Stimulated activated CD8-positive, alpha-beta memory T cell treated with anti-CD3 and anti-CD28 coated beads, Interleukin-12 subunit alpha, Interleukin-12 subunit beta, amount 100 ng/mL, for 1 hour (primary cell): ENCODE measurements at places on chromosomes 4 and X.

DNA sequence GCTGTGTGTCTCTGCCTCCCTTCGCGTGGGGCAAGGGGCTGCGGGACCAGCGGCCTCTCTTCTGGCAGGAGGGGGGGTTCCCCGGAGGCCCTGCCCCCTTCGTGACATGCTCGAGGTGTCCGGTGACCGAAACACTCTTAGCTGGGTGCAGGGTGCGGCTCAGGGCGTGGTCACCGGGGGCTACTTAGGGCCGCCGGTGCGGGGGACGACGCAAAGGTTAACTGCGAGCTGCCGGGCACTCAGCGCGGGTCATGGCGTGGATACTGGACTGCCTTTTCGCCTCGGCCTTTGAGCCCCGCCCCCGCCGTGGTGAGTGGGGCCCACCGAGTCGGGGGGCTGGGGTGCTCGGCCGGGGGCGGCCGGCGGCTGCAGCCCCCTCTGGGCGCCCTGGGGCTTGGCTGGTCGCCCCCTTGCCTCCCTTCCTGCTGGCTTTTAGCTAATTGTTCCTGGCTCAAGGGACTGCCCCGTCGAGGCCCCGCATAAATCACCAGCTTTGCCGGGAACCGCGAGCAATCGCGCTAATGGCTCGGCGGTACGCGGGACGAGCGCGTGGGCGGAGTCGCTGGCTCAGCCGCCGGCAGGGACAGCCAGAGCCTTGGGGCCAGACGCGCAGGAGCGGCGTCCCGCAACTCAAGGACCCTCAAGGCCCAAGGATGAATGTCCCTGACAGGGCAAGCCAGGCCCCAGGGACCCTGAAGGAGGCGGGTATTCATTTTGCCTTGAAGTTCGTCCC, at the start of gene ARHGAP36:
Gene ARHGAP36 (plus strand): TSS at position 211 of the 733 bp plus-strand sequence. CDS start 23,320 bp downstream, outside the sequence.
- DNase-seq = no peak

- no peak for DNase-seq
Observed at GRCh38 chr4:121380776-121381462, at the start of gene QRFPR. TSS of gene QRFPR (minus strand) at chr4:121381018. CDS start at chr4:121380647, 371 bp downstream.

DNA sequence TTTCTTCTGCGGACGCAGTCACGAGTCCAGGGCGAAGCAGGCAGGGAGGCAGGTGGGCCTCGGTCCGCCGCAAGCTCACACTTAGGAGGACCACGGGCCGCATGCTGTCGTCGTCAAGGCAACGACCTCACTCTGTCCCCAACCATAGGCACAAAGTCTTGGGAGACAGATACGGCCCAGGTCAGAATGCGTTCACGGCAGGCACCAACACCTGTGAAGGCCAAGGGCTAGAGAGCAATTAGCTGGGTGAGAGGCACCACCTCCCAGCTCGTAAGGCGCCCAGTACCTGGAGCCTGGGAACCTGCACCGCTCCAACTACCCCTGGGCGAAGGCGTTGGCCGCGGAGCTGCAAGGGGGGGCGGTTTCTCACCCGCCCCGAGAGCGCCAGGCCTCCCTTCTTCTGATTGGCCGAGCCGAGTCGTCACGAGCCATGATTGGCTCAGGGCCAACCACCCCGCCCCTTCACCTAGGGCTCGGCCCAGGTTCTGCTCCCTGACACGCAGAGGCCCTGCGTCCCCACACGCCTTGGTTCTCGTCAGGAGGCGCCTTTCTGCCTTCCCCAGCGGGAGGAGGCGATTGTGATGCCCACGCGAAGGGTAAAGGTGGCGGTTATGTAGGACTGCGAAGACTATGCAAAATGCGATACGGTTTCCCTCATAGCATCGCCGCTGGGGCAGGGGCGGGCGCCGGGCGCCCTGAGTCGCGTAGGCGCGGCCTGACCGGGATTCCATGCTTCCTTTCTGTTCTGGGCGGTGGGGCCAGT, at the start of gene CDKL2:
Gene CDKL2 (minus strand): TSS at position 355 of the 763 bp plus-strand sequence. CDS start 4,540 bp downstream, outside the sequence.
- peak; percentile 90 for DNase-seq

DNA sequence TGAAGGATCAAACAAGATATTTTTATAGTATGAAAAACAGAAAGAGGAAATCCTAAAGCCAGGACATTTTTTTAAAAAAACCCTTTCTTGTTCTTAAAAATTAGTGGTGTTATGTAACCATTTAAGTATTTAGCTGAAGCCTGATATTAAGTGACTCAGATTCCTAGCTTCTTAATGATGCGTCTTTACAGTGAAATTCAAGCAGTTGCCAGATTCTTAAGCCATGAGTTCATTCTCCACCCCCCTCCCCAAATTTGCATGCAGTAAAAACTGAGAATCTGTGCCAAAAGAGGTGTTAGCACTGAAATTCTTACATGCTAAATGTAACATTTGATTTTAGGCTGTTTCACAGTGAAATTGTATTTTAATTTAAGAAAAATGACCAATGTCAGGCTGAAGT, 180.8 kb downstream of the RAPGEF2 start:
- no peak for DNase-seq

DNA sequence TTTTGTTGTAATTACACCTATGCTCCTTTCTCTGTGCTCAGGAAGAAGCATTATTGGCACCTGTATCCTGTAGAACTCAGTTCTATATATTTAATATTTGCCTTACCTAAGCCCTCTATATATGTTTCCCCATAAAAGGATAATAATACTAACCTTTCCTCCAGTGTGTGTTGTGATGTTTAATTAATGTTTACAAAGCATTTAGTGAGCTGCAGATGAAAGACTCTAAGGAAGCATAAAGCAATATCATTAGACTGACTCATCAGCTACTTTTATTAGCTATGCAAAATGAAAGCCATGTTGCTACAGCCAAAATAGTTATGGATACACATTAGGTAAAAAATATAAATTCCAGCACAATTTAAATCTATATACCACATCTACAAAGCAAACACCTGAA, 93.6 kb upstream of the PTPN13 start:
- no peak for DNase-seq

- DNase-seq = no peak
Observed at GRCh38 chrX:68433155-68433980, at the start of gene OPHN1. TSS of gene OPHN1 (minus strand) at chrX:68433495. CDS start at chrX:68433020, 475 bp downstream.

GRCh38 chrX:39678914-39679313, 418.8 kb downstream of the BCOR start:
- no peak for DNase-seq
